Panc1 (cell line): ENCODE measurements at places on chromosomes 16 and 17.

DNA sequence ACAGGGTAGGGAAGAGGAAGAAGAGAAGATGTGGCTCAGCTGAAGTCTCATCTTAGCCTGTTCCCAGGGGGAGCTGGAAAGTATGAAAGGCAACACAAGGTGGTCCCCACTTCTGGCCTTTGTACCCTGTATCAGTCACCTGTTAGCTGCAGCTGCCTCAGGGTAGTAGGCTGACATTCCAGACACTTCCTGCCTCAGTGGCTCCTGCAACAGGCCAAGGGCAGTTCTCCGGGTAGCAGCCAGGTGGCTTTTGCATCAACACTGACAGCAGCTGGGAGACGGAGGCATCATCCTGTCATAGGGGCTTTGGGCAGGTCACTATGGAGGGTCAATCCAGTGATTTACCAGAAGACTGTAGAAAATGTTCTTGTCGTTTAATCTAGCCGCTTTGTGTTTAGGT, 124.0 kb downstream of the RGS9 start:
- no peak for DNase-seq

DNA sequence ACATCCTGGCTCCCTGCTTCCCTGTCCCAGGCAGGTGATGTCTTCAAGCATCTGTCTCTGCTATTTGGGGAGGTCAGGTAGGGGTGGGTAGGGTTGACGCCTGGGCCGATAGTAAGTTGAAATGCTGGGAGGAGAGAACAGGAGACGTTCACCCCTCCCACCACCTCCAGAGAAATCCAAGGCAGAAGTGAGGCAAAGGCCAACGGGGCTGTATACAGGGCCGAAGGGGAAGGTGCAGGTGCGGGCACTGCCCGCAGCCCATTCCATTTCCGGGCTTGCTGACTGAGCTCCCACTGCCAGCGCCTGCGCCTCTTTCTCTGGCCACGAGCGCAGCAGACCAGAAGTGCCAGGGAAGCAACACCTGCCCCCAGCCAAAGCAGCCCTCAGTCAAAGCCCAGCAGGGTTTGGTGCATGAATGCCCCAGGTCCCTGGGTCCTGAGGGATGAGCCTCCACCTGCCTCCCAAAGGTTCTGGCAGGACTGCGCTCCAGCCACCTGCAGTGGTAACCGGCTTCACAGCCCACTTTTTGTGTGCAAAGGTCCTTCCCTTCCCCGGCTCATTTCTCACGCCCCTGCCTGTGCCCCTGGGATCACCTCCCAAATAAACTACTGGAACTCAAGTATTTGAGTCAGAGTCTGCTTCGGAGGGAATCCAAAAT, 127.6 kb upstream of the TNRC6C start:
- no peak for DNase-seq

DNA sequence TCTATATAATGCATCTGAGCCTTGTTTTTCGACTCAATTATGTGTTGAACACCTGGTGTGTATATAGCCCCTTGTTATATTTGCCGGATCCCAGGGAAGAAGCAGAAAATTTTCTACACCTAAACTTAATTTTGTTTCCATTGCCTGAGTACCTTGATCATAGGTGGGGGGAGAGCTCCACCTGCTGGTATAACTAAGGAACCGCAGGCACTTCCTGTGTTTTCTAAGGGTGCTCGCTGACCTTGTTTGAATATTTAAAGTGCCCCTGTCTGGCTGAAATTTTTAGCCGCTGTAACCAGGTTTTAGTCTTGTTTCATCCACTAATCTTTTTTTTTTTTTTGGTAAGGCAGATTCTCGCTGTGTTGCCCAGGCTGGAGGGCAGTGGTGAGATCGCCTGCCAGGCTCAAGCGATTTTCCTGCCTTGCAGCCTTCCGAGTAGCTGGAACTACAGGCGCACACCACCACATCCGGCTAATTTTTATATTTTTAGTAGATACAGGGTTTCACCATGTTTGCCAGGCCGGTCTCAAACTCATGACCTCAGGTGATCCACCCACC, 6.5 kb upstream of the NUBP1 start:
- peak; percentile 68 for DNase-seq

DNA sequence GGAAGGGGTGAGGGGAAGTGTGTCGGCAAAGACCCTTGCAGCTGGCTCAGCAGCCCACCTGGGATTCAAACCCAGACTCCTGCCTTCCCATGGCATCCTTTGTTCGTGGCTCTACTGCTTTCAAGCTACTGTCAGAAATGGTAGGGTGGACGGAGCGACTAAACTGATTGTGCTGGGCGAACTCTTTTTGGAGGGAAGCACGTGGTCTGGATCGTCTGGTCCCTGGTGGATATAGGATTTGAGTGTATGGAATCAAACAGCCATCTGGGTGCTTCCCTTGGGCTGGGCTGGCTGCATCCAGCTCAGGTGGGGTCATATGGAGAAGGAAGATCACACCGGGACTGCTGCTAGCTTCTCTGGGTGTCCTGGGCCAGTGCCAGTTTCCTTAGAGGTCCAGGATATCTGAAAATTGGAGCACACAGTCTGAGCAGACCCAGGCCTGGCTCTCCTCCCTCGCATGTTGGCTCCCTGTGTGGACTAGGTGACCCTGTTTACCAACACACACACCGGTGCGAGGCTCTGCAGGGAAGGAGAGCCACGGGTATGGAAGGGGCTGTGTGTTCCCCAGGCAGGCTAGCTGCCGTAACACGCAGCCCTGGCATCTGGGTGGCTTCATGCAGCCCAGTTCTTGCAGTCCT, 8.6 kb downstream of the CMIP start:
- no peak for DNase-seq

- no peak for DNase-seq
Measured at GRCh38 chr17:51721730-51722129, 436.8 kb downstream of the CA10 start.
